Activated T-helper 1 cell treated with anti-CD3 and anti-CD28 coated beads, Interleukin-12 subunit alpha, Interleukin-12 subunit beta, Interleukin-2, Interleukin-4 antibody, amounts not matched to agents 30 ng/mL and 10 ng/mL and 1 ng/mL, durations not matched to agents 14 hours and 24 hours and 36 hours (primary cell): ENCODE measurements at places on chromosomes 7 and 10.

GRCh38 chr10:114000457-114001010, 43.1 kb upstream of the ADRB1 start:
- no peak for DNase-seq

DNA sequence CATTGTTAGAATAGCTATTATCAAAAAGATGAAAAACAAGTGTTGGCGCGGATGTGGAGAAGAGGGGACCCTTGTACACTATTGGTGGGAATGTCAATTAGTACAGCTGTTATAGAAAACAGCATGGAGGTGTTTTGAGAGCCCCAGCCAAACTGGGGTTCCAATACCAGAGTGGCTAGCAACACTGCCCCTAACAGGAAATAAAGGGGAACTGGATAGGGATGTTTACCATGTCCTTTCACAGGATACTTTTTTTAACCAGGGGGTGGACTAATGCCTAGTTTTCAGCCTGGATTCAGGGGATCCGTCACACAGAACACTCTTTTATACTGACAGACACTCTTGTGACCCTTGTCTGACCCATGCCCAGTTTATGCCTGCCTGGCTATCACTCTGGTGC, 6.9 kb upstream of the GSTK1 start:
- no peak for DNase-seq

DNA sequence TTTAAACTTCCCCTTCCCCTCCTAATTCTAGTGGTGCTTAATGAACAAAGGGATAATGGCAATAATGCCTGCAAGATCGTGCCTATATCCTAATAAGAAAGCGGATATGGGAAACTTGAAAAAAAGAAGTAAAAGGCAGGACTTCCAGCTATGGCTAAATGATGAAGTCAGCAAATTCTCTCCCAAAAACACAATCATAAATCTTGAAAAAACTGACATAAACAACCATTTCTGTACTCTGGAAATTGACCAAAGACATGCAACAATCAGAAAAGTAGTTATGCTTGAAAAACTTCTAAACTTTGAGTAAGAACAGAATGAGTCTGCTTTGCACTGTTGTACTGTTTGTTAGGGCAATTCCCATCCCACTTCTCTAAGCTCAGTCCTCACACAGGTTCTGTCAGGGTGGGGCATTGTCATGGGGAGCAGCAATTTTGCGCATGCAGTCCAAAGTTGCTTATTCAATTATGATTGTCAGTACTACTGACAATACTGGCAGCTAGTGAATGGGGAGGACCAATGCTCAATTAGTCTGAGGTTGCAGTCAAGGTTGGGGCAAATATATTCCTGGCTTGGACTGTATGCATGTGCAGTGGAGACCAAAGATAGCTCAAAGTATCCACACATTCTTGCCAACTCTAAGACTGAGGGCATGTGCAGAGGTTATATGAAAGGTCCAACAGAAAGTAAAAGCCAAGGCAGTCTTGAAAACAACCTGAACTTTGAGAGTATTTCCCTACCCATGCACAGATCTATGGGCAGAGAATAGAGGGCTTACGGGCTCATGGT, 34.1 kb upstream of the ARHGAP22 start:
- DNase-seq: no peak

GRCh38 chr10:109773288-109774120, 149.8 kb downstream of the XPNPEP1 start:
- DNase-seq: no peak

DNA sequence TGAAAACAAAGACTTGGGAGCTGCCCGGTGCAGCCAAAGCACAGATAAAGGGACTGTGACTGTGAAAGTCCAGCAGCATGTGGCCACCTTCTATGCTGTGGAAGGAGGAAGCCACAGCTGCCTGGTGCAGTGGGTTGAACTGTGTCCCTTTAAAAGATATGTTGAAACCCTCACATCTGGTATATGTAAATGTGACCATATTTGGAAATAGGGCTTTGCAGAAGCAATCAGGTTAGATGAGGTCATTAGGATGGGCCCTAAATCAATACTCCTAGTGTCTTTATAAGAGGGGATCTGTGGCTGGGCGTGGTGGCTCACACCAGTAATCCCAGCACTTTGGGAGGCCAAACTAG, 136.9 kb downstream of the GLI3 start:
- DNase-seq: no peak

- no peak for DNase-seq
These were observed 10.8 kb upstream of the ELN start for GRCh38 chr7:74017125-74017524.
